Brain pericyte (primary cell): ENCODE measurements at places on chromosomes 3 and 15.

- DNase-seq = no peak
Observed at GRCh38 chr3:2579206-2579605, 480.5 kb downstream of the CNTN4 start.

GRCh38 chr3:42658771-42659390 lies 5.4 kb downstream of the ZBTB47 start:
- no peak for DNase-seq

- no peak for DNase-seq
Observed at GRCh38 chr3:634511-634910, 437.9 kb downstream of the CHL1 start.

DNA sequence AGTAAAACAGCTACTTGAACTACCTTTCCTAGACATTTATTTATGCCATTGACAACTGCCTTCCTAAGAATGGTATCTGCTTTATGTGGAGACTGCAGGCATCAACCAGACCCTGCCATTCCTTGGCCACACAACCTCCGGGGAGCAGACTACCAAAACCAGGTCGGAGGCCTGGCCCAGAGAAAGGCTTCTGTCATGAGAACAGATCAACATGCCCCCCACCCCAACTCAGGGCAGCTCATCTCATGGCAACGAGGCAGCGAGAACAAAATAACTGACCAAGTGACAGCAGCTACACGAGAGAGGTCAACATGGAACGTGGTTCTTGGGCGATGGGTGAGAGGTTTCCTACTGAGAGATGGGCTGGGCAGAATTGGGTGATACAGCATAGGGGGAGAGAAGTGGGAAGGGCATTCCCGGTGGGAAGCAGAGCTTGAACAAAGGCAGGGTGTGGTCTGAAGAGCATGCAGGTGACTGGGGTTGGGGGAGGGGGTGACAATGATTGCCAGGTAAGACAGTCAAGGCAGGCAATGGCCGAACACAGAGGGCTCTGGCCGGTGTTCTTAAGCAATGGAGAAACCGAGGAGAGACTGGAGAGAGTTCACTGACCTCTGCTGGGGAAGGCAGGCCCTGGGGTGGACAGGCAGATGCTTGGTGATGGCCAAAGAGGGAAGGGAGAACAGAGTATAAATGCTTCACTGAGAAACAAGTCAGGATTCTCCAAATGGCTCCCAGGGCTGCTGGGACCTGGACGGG lies 33.9 kb downstream of the CCDC12 start:
- no peak for DNase-seq

DNA sequence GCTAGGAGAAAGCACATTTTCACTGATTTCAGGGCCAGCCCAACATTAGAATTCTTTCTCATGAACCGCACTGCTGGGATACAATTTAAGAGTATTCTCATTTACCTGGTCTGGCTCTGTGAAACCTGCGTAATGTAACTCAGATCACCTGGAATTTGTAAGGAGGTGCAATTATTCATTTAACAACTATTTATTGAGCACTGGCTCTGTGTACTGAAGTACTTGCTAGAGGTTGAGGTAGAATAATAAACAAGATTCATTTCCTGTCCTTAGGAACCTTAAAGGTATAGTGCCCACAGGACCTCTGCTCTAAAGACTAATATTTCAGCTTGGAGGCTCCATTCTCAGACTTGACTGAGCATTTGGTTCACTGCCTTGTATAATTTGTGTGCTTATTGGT lies 242.2 kb upstream of the ZPLD1 start:
- no peak for DNase-seq

DNA sequence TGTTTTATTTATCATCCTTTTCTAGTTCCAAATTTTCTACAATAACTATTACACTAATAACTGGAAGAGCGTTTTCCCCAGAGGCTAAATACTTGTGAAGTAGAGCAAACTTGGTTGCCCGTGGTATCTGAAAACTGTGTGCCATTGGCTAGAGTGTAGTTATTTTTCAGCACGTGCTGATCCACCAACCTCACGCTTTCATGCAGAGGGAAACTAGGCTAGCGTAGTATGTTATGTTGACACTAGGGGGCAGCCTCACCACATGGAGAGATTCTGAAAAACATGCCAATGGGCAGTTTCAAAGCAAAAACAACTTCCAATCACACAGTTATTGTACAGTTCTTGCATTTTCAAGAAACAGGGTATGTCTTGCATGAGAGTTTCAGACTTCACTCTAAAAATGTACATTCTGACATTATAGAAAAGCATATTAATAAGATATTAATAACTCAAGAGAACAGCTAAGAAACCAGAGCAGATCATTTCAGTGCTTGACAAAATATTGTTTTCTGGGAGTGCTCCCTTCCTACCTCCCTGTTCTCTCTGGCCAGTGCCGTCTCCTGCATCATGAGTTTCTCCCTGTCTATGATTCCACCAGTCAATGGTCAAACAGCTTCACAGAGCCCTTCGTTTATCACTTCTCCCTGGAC lies 39.7 kb downstream of the SPATA12 start:
- DNase-seq = peak; percentile 45

DNA sequence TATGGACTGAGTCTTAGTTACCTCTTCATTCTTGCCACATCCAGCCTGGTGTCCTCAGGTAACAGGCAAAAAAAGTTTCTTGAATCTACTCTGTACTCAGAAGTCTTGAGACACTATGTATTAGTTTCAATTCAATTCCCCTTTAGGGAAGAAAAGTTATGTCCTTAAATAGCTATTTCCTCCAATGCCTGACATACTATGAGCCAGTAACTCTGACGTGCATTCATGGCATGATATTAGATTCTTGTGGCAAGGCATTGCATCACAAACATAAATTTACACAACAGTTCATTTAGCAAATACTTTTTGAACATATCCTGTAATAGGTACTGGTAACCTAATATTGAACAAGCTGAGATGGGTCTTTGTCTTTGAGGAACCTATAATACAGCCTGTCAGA lies 109.3 kb upstream of the FOXB1 start:
- DNase-seq = no peak

DNA sequence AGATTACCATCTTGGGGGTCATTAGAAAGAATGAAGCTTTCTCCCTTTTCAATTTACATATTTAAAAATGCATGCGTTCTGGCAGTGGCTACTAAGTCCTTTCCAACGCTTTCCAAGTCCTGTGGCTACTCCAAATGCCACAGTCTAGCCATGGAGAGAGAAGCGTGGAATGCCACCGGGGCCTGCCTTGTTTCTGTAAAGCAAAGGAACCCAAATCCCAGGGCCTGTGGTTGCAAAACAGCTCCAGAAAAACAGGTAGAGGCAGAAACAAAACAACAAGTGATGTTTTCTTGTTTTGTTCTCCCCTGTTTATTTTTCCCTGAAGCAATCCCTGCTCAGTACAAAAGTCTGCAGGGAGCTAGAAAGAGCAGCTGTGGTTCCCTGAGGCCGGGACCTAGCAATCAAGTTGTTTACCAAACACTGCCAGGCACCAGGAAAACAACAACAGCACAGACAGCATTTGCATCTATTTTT lies 85.5 kb downstream of the FOXP1 start:
- no peak for DNase-seq

- DNase-seq = no peak
Observed at GRCh38 chr15:98682992-98683701, 34.8 kb downstream of the IGF1R start.

- DNase-seq = no peak
Observed at GRCh38 chr3:97882975-97883598, 61.3 kb downstream of the CRYBG3 start.

DNA sequence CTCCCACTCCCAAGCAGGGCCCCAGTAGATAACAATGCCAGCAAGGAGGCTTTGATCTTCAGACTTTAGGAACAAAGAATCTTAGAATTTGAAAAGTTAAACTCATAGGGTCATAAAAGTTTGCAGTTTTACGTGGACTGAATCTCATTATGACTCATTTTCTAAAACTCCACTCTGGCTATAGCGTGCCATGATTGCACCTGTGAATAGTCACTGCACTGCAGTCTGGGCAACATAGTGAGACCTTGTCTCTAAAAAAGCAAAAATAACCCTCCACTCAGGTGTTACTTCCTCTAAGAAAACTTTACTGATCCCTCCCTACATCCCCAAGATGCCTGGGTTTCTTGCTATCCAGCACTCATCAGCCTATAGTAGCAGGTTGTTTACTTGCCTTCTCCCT lies 104.5 kb downstream of the IL20RB start:
- no peak for DNase-seq

DNA sequence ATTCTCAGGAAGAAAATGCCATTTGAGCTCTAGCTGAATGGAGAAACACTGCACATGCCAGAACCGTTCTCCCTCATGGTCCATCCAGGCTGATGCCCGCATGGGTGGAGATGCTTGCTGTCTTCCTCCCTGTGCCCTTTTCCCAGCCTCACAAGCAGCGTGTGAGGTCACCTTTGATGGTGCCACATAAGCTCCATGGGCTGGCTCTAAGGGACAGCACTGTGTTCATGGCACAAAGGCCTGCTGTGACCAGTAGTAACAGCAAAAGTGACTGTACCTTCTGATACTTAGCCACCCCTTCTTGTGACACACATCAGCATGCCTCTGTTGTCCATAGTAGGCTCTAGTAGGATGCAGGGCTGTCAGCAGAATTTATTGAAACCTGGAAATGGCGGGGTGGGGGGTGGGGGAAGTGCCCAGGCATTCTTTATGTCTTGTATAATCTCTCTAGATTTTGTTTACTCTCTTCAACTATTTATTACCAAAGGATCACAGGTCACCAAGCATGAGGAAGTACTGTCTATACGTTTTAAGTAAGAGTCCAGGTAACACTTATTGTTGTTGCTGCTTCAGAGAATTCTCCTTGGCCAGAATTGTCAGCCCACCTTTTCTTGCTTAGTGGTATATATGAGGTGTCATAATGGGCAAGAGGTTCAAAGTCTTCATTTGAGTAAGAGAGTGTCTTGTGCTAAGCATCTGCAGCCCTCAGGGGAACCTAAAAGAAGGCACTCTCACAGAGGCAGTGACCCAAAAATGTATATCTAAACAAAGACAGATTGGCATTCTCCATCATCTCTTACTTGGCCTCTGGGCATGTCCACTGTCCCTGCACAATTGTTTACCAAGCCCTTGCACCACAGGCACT lies 56.5 kb downstream of the RAB7A start:
- DNase-seq = no peak

- no peak for DNase-seq
Observed at GRCh38 chr3:134104031-134104430, 74.3 kb upstream of the SLCO2A1 start.

DNA sequence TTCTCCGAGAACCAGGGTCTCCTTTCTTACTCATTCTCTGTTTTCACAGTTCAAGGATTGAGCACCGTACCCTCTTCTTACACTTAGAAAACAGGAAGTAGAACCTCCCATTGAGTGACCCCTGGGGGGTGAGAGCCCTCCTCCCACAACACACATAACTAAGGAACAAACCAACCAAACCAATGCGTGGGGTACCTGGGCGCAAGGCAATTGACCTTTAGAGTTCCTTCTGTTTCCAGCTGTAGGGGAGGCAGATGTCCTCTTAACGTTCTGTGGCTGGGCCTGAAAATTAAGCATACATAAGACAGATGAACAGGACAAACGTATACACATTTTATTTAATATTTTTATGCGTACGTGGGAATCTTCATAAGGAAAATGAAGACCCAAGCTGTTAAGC lies 33.5 kb upstream of the TIMP4 start:
- DNase-seq = no peak

DNA sequence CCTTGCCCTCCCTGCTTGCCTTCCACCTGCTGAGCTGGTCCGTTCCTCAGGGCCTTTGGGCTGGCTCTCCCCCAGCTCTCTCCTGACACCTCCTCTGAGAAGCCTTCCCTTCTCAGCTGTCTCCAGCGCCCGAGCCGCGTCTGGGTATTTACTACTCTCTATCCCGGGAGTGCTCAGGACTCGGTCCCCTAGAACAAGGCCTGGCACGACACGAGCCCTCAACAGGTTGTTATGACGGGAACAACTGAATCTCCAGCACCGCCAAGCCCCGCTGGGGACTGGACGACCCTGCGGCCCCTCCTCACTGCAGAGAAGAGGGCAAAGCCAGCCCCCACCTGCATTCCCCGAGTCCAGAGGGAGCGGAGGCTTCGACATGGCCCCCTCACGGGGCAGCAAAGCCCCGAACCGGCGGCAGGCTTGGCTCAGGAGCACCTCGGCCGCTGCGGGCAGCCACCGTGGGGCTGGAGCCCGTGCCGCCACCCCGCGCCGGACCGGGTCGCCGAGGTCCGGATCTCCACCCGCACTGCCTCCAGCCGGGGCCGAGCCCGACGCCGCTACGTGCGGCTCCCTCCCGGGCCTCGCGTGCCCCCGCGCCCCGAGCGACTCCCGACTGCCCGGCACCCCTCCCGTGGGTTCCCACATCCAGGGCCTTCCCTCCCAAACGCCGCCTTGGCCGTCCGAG lies 792 bp downstream of the TPRA1 start:
- no peak for DNase-seq

DNA sequence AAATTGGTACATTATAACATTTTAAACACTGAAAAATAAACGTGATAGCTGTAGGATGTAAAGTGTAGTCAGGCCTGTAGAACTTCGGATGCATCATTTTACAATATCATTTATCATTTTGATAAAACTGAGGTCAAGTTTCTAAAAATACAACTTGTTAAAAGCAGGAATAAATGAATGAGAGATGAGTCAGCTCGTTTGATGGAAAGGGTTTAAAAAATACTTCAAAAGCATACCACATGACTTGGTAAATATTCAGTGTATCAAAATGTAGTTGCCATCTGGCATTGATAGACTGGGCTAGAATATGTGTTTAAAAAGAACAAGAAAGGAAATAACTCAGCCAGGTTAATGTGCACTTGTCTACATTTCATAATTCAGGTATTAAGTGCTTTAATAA lies 357.0 kb downstream of the TIGIT start:
- no peak for DNase-seq

- DNase-seq = no peak
Observed at GRCh38 chr3:48561045-48561736, 2.4 kb downstream of the UCN2 start.

- DNase-seq = no peak
Observed at GRCh38 chr3:197317250-197317963, 19.0 kb upstream of the DLG1 start.

GRCh38 chr3:171391432-171391831 lies 68.8 kb downstream of the TNIK start:
- DNase-seq = no peak
